Kidney capillary endothelial cell (primary cell): ENCODE measurements at places on chromosomes 16 and 17.

DNA sequence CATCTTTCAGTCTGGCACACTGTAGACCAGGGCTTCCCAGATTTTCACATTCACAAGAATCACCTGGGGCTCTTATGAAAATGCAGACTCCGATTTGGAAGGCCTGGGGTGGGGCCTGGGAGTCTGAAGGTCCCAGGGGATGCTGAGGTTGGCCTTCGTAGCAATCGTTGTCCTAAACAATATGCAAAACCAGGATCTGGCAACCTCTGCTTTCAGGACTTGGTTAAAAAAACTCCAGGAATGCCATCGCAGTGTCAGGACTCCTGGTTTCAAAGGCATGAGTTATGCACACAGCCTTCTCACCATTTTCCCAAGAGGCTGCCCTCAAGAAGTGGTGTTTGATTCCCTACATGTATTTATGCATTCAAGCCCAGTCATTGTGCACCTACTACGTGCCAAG, 6.7 kb downstream of the CLEC19A start:
- no peak for DNase-seq

DNA sequence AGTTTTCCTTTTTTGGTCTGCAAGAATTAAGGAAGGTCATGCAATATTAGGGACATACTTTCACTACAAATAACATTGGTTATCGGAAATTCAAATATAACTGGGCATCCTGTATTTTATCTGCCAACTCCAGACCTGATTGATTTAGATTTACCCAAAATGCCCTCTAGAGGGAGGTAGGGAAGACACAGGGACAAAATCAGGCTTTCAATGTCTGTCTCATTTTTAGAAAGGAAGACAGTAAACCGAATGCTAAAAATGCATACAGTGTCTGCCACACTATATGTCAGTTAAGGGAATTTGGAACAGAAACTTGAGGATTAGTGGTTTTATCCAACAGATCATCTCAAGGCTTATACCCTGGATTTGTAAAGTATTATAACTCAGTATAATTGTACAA, 161.7 kb upstream of the SOX9 start:
- DNase-seq, result no peak

GRCh38 chr17:15431766-15432165, 35.7 kb downstream of the CDRT4 start:
- DNase-seq, result no peak

- no peak for DNase-seq
Measured at GRCh38 chr16:5928476-5929065, 831.0 kb upstream of the EEF2KMT start.

DNA sequence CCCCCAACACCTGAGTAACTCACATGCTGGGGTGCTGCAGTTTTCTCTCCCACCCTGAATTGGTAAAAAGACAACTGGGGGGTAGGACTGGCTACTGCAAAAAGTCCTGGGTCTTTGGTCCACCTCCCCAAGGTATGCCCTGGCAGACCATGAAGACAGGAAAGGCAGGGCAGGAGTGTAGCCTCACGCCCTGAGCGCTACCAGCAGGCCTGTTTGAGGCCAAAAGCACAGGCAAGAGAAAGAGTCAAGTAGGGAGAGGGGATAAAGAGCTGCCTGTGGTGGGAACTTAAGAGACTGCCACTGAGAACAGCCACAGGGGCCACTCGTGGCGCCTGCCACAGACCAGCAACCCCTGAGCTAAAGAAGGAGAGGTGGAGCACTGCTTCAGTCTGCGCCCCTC, 13.8 kb downstream of the PSMB3 start:
- DNase-seq, result no peak

GRCh38 chr17:57375770-57376225, 119.5 kb downstream of the MSI2 start:
- DNase-seq, result no peak

DNA sequence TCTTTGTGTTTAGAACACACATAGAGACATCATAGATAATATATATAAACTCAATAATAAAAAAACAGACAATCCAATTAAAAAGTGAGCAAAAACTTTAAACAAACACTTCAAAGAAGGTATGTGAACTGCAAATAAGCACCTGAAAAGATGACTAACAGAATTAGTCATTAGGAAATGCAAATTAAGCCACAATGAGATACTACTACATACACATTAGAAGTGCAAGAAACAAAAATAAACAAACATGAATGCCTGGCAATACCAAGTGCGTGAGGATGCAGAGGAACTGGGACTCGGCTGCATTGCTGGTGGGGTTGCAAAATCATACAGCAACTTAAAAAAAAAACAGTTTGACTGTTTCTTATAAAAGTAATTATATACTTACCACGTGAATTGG, 799.0 kb downstream of the KCNJ2 start:
- no peak for DNase-seq

GRCh38 chr17:40373999-40374398, 9.5 kb upstream of the GJD3 start:
- no peak for DNase-seq

GRCh38 chr17:27631411-27631760, 398 bp downstream of the LGALS9 start:
- no peak for DNase-seq

DNA sequence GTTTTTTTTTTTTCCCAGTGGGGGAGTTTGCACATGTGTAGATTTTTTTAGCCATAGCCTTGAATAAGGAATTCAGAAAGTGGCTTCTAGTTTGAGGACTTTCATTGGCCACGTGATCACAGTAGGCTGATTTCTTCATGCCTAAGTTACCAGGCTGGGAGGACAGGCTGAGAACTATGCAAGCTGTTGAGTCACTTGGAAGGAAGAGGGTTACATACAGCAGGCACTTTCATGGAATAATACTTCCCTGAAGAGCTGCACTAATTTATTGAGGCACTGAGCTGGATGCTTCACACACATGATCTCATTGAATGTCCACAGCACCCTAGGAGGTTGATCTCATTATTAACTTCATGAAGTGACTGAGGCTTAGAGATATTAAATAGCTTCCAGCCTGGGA, 22.8 kb downstream of the PRKCB start:
- no peak for DNase-seq

DNA sequence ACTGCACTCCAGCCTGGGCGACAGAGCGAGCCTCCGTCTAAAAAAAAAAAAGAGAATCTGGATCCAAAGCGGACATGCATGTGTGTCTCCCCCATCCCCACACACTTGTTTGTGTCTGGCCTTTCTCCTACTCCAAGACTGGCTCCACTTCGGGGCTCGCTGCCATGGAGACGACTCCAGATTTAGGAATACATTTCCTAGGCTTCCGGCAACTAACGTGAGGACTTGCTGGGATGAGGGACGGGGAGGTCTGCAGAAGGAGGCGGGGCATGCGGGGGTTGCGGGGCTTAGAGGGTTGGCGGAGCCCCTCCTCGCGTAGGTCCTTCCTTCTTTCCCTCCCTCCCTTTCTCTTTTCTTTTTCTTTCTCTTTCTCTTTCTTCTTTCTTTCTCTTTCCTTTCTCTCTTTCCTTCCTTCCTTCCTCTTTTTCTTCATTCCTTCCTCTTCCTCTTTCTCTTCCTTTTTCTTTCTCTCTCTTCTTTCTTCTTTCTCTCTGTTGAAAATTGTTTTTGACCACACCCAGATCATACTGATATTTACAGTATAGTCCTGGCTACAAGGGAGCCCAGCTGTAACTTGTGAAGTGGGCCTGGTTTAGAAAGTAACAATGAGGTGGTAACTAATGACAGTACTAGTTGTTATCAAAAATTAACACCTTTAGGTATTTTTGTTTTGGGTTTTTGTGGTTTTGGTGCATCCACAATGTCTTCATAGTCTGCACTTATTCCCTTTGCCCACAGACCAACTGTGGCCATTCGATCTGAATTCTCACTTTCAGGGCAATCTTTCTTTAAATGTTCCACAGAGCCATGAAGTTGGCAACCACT, 25.2 kb downstream of the MIS12 start:
- DNase-seq, result no peak

- peak; percentile 21 for DNase-seq
Measured at GRCh38 chr16:73735018-73735417, 561.6 kb upstream of the PSMD7 start.

DNA sequence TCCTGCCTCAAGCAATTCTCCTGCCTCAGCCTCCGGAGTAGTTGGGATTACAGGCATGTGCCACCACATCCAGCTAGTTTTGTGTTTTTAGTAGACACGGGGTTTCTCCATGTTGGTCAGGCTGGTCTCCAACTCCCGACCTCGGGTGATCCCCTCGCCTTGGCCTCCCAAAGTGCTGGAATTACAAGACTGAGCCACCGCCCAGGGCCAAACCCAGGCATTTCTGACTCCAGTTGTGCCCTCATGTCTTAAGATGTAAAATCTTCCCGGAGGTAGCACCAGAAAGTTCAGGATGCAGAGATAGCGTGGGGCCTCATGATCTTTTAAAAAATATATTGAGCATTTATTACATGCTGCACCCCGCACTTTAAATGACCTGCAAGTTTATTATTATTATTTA, 12.8 kb upstream of the SMG1 start:
- DNase-seq, result no peak

GRCh38 chr16:67703626-67704025, 15.5 kb downstream of the GFOD2 start:
- no peak for DNase-seq

DNA sequence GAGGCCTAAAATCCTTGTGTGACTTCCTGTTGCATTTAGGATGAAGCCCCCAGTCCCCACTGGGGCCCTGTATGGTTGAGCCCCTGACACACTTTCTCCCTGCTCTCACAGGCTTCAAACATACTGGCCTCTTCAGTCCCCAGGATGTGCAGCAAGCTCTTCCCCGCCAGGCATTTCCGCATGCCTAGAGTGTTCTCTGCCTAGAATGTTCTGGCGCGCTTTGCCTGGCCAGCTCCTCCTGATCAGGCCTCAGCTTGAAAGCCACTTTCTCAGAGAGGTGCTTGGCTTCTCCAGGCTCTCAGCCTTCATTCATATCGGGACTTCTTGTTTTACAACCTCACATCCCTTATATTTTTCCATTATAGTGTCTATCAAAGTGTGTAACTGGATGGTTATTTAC, 123.7 kb downstream of the SPACA3 start:
- no peak for DNase-seq

- no peak for DNase-seq
Measured at GRCh38 chr17:2406271-2406902, 5.5 kb upstream of the MNT start.

DNA sequence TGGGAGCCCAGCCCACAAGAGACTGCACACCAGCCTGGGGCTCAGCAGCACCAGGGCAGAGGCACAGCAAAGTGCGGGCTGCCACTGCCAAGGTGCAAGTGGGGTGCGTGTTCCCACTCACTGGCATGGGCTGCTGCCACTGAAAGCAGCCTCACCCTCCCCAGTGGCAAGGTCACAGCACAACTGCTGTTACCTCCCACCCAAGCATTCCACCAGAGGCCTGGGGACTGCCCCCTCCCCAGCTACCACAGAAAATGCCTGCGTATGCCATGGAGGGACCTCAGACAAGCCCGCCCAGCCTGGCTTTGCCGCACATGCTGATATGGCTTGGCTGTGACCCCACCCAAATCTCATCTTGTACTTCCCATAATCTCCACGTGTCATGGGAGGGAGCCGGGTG, 33.1 kb downstream of the MEAK7 start:
- DNase-seq, result no peak

DNA sequence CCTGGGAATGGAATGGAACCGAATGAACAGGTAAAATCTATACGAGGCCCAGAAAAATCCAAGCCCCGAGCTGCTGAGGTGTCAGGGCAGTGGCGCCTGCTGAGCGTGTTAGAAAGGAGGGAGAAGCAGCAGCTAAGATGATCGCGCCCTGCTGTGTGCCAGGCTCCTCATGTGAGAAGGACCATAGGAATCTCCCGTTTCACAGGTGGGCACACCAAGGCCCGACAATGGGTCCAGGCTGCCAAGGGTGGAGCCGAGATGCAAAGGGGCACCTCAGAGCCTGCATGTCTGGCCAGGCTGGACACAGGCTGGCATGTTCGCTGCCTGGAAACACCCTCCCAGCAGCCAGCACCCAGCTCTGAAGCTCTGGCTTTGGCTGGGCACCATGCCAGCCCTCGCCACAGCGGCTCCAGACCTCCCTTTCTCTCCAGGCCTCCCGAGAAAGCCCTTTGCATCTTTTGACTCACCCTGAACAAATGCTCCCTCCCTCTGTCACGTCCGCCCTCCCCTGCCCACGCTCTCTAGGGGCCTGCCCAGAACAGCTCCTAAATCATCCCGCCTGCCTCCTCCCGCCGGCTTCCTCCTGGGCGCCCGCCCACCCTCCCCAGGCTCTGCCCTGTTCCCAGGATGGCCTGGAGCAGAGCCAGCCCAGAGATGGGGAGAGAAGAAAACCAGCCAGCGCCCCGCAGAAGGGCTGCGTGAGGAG, 217.8 kb upstream of the GSE1 start:
- peak; percentile 92 for DNase-seq

- peak; percentile 71 for DNase-seq
Measured at GRCh38 chr17:81142301-81143199, 22.8 kb upstream of the PVALEF start.

GRCh38 chr17:44998646-44999045, 30.5 kb upstream of the C1QL1 start:
- no peak for DNase-seq

GRCh38 chr17:72735048-72735447, 357.4 kb downstream of the SLC39A11 start:
- no peak for DNase-seq

DNA sequence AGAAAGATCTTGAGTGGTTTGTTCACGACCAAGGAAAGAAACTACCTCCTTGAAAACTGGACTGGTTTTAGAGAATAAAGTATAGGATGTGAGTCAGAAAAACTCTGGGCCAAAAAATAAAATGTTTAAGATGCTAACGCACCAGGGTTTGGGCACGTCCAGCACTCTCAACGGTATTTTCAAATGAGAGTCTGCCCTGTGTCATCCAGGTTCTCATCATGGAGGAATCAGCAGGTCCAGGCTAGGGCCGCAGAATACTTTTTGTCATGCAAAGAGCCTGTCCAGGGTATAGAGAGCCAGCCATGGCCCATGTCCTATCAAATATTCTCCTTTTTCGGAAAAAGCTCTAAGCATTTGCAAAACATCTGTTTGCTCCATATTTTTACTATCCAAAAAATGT, 2.4 kb downstream of the NXN start:
- no peak for DNase-seq

GRCh38 chr16:78890373-78890895, 710.1 kb downstream of the MAF start:
- DNase-seq, result no peak

- peak; percentile 28 for DNase-seq
Measured at GRCh38 chr17:13728781-13729180, 127.1 kb upstream of the HS3ST3A1 start.

DNA sequence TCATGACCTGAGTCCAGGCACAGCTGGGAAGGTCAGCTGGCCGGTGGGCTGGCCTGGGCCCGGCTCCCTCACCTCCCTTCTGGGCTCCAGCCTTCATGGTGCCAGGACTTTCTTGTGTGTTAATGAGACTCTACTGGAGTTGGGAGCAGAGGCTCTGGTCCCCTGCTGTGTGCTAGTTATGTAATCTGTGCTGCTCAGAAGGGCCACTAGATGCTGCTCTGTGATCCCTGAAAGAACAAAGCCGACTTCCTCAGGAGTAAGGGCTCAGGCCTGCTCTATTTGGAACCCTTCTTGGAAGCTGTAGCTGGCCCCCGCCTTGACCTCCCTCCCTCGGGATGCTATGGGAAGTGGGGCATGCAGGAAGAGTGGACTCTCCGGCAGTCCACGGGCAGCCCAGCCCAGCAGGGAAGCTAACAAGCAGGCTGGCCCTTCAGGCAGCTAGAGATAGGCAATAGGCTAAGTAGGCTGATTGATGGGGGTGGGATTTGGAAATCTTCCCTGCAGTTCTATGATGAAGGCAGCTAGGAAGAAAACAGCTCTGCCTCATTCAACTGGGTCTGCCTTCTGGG, 3.3 kb upstream of the CDK5R1 start:
- peak; percentile 55 for DNase-seq
